ENCODE measurements at places on chromosomes 1 and 21.

GRCh38 chr1:192809307-192810252 is 741 bp downstream of the RGS2 start:
- peak; percentile 30 for DNase-seq

GRCh38 chr1:32242341-32242851 is 4.6 kb upstream of the FAM167B start:
- no peak for DNase-seq

DNA sequence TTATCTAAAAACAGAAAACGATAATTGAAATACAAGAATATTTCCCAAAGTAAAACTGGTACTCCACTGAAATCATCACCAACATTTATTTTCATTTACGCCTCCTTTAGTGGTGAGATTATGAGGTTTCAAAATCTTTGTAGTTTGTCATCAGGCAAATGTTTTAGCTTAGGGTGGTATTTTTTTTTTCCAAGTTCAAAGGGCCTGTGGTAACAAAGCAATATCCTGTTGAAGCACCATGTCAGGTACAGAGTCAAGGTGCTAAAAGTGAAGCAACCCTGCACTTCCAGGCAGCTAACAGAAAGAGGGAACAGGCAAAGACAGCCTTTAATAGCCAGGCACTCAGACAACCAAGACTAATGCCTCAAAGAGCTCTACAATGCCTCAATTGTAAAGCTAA is 89.2 kb downstream of the JAK1 start:
- peak; percentile 26 for DNase-seq

DNA sequence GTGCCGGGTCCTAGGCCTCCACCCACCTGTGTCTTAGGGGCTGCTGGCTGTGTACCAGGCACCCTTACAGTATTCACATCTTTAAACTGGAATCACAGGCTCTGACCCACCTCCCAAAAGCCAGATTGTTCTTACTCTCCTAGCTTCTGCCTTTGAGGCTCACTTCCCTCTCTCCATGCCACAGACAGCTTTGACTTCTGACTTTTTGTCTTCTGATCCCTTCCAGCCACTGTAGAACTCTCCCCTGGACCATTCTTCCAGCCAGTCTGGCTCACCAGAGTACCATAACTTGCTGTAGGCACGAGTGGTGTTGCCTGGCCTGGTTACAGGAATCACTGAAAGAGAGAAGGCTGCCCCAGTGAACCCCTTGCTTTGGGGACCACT is 58.1 kb upstream of the STUM start:
- DNase-seq, result no peak

DNA sequence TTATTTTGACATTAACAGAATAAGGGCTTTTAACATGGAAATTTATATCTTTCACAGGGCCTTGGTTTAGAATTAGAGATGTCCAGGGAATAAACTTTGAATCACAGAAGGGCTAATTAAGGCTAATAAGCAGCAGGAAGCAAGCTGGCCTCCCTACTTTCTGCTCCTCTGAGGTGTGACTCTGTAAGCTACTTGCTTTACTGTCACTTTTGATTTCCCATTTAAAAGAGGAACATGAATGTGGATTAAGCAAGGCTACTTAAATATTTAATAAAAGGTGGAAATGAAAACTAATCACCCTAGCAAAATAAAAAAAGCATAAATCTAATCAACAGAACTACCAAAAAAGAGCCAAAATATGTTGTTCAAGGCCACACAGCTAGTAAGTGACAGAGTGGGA is 28.9 kb upstream of the CD5L start:
- DNase-seq, result no peak

DNA sequence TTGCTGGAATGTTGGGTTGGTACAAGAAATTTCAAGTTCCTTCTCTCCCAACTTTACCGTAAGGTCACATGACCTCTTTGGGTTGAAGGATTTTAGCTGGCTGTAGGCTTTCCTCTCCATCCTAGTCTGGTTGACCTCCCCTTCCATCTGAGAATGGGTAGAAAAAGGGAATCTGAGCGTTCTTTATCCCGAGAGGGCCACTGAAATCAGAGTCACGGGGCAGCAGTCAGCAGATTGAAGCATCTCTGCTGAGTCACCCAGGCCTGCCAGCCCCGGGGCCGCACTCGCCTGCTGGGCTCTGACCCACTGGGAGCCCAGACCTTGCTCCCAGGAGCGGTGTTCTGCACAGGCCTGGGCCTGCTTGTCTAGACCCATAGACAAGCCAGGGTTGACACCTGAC is 31.0 kb downstream of the TMCC2 start:
- no peak for DNase-seq

- no peak for DNase-seq
These were observed 79.6 kb downstream of the NKAIN1 start for GRCh38 chr1:31159869-31160611.

DNA sequence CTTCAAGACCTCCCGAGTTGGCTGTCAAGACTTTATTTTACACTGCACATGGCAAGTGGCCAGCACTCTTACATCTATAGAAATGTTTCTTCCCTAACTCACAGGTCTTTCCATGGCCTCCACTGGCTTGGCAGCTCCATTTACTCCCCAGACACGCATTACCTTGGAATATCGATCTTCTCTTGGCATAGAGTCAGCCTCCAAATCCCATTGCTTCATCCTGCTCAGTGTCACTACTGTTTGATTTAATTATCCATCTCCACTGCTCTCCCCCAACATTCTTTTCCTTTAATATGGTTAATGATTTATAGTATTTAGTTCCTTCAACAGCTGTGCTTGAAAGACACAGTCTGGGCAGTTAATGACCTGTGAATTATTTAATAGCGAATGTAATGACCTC is 241.2 kb upstream of the MAP1LC3C start:
- DNase-seq, result no peak

DNA sequence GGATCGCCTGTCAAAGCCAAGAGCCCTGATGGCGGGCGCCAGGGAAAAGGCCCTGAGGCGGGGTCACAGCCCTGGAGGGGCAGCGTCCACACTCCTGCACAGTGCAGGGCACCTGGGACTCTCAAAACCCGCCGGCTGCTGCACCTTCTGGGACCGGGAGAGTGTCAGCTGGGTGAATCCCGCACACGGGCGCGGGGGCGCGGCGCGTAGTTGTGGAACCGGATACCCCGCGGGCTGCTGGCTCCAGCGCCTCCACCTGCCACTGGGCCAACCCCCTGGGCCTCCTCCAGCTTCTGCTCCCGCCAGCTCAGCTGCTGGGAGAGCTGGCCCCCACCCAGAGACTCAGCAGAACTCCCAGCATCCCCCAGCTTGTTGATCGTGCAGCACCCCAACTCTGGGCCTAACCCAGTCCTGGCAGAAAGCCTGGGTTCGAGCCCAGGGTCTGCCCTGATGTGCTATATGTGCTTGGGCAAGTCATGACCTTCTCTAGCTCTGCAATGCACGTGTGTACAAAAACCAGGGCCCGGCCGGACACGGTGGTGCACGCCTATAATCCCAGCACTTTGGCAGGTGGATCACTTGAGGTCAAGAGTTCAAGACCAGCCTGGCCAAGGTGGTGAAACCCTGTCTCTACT is 33.8 kb downstream of the NECAP2 start:
- DNase-seq, result no peak

- no peak for DNase-seq
These were observed 467.6 kb downstream of the RWDD3 start for GRCh38 chr1:95701450-95702173.

GRCh38 chr1:113303267-113303666 is 87.0 kb upstream of the MAGI3 start:
- DNase-seq, result no peak

GRCh38 chr1:38529391-38529790 is 330.2 kb downstream of the RRAGC start:
- no peak for DNase-seq

GRCh38 chr1:198179556-198179981 is 22.8 kb downstream of the NEK7 start:
- no peak for DNase-seq

DNA sequence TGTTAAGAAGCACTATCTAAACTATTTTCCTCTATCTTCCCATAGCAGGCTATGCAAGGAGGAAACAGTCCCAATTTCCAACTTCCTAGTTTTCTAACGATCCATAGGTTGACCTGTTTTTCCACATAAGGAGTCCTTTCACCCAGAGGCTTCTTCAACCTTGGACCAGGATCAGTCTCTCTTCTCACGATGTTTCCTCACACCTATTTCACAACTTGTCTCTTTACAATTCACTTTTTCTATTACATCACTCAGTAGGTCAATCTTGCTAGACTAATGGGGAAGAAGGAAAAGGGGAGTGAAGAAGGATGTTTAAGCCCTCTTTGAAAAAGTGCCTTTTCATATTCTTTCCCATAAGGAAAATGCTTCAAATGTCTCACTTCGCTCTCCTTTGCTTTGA is 15.9 kb downstream of the PALMD start:
- DNase-seq, result no peak

DNA sequence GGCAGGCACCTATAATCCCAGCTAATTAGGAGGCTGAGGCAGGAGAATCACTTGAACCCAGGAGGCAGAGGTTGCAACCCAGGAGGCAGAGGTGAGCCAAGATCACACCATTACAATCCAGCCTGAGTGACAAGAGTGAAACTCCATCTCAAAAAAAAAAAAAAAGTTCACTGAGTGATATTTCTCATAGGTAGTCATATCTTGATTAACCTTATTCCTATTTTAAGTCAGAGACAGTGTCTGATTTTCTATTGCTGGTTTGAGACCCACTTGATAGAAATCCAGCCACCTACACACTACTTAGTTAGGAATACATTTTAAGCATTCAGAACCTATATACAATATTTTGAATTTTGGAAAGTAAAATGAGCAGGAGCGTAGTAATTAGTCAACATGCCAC is 357.4 kb upstream of the ADGRL2 start:
- DNase-seq, result no peak

- DNase-seq, result no peak
These were observed 174.0 kb upstream of the ATP1B1 start for GRCh38 chr1:168932539-168932938.

- no peak for DNase-seq
These were observed 2.7 kb upstream of the NHLH1 start for GRCh38 chr1:160363951-160364735.

- no peak for DNase-seq
These were observed 205.5 kb downstream of the PTBP2 start for GRCh38 chr1:96927125-96927524.

DNA sequence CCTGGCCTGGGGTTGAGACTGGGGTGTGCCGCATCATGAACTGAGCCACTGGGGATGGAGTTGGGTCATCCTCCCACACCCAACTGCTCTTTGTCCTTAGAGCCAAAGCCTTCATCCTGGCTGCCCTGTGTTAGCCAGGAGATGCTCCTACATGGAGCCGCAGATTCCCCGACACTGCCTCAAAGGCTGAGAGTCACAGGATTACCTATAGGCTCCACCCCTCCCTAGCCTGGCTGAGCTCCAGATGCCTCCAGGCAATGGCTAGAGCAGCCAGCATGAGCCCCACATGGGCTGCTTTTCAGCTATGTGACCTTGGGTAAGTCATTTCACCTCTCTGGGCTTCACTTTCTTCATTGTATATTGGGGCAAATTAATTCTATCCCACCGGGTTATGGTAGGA is 119.9 kb upstream of the POU3F1 start:
- no peak for DNase-seq

GRCh38 chr1:208118841-208119606 is 125.2 kb downstream of the PLXNA2 start:
- no peak for DNase-seq

GRCh38 chr1:89391686-89392085 is 27.8 kb downstream of the GBP6 start:
- no peak for DNase-seq

DNA sequence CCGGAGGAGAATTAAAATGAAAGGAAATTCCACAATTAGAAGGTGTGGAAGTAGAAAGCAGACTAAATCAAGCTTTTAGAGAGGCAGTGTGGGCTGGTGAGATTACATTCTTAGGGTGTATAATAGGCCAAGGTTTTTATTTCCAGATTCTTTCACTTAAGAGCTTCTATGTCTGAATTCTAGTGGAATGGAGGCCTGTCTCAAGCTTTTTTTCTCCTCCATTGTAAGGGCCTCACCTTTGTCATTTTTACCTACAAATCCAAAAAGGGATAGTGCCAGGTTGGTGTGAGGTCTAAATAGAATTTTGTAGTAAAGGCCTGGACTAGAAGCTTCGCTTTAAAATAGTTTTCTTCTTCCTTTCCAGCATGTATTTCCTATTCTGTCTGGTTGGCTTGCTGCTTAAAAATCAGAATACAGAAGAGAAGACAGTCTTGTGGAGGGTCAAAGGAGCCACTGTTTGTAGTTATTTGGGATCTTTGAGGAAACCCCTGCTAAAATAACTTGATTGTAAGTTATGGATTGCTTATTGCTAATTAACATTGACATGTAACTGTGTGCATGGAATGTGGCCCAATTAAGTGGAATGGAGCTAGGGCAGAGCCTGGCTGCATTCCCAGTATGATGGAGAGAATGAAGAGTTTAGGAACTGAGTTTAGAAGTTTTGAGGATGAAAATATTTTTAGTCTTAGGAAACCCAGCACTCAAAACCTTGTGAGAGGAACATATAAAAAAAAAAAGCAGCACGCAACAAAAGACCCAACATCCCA is 162.5 kb upstream of the B3GALT2 start:
- no peak for DNase-seq

- no peak for DNase-seq
These were observed 85.0 kb downstream of the PGBD5 start for GRCh38 chr1:230341162-230341546.

DNA sequence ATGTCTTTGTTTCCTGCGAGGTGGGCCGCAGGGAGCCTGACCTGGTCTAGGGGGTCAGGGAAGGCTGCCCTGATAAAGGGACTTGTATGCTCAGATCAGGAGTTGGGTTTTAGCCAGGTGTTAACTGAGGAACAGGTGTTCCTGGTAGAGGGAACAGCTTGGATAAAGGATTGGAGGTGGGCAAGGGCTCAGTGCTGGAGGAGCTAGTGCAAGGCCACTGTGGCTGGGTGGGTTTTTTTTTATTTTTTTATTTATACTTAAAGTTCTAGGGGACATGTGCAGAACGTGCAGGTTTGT is 31.1 kb downstream of the A3GALT2 start:
- DNase-seq, result no peak

Data from T follicular helper cell (primary cell).